Small intestine (tissue), 16 donors: ENCODE measurements at places on chromosomes 1 and 21. TPM values are rescaled to one million over a fixed set of nuclear protein-coding genes. Genes with fewer than 3 reads are reported as not detected.

The SCAMP3 gene
- 61.8 TPM for polyA plus RNA-seq

The NPHS2 gene
- 0.54 TPM for polyA plus RNA-seq

DNA sequence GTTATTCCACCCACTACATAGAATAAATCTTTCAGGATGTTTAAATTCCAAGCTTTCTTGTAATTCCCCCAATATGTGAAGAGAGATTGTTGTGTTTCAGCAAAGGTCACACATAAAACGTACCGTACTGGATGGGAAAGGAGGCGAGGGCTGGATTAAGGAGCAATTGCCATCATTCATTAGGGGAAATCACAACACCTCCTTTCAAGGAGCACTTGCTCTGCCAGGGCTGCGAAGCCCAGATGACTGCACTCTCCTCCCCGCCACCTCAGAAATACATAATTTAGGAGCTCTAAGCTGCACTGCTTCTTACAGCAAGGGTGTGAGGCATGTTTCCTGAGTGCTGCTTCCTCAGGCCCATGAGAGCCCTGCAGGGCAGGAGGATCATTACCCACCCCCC, 29.6 kb downstream of the MATN1 start:
- no peak overlapping the region for H3K4me3 ChIP-seq
- H3K36me3 ChIP-seq, result no peaks in the 10 kb centered on the region
- no peak for DNase-seq
- no peaks in the 10 kb centered on the region for H3K4me1 ChIP-seq
- H3K27ac ChIP-seq, result no peak overlapping the region

DNA sequence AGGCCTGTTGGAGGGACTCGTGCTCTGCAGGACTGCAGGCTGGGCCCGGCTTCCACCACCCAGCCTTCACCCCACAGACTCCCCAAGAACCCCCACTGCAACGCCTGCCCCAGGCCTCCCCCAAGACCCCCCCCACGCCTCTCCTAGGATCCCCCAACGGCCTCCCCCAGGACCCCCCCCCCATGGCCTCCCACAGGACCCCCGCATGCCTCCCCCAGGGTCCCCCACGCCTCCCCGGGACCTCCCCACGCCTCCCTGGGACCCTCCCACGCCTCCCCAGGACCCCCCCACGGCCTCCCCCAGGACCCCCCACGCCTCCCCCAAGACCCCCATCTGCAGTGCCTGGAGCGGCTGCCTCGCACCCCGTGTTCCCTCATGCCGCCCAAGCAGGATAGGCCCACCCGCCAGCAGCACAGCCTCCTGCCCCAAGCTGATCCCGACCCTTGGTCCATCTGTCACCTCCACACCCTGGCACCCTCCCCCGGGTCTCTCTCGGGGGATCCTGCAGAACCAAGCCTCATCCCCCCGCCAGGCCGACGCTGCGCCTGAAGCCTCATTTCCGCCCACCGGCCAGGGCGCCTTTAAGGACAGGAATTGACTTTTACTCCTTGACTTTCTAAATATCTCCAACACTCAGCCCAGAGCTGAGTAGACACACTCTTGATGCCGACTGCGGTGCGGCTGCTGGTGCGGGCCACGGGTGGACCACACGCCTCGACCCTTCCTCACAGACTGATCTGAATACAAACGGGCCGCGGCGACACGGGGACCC, 14.1 kb upstream of the RNF223 start:
- no peak overlapping the region for H3K4me3 ChIP-seq
- H3K36me3 ChIP-seq, result peaks cover 45% of the 10 kb centered on the region
- no peak overlapping the region for H3K27ac ChIP-seq
- H3K27me3 ChIP-seq, result no peaks in the 10 kb centered on the region

The IL12RB2 gene
- polyA plus RNA-seq, result 0.54 TPM

The HHIPL2 gene
- not detected for polyA plus RNA-seq
